ENCODE measurements at places on chromosomes 2 and 18. TPM values are rescaled to one million over a fixed set of nuclear protein-coding genes. Genes with fewer than 3 reads are reported as not detected.

- H3K4me3 ChIP-seq: no peak overlapping the region
- no peak for DNase-seq
- no peak overlapping the region for H3K27ac ChIP-seq
- H3K36me3 ChIP-seq: no peaks in the 10 kb centered on the region
These were observed 279.1 kb upstream of the ZEB2 start for GRCh38 chr2:144798989-144799388.

DNA sequence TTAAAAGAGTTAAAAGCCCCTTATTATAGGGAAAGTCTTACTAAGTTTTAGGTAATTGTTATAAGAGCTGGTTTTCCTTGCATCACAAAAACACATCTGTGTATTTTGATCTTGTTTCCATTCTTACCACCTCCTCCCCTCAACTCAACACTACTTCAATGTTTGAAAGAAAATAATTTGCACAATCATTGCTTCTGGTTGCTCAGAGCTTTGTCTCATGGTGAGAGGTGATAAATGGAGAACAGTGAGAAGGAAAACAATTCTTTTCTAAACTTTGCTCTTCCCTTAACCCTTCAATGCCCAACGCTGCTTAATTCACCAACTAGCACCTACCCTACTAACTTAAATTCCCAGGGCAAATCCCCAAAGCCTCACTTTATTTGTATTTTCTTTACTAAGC, 268.1 kb upstream of the LINC00305 start:
- no peaks in the 10 kb centered on the region for H3K4me1 ChIP-seq
- H3K27me3 ChIP-seq: no peaks in the 10 kb centered on the region
- H3K27ac ChIP-seq: no peak overlapping the region
- no peak for DNase-seq
- H3K4me3 ChIP-seq: no peak overlapping the region

DNA sequence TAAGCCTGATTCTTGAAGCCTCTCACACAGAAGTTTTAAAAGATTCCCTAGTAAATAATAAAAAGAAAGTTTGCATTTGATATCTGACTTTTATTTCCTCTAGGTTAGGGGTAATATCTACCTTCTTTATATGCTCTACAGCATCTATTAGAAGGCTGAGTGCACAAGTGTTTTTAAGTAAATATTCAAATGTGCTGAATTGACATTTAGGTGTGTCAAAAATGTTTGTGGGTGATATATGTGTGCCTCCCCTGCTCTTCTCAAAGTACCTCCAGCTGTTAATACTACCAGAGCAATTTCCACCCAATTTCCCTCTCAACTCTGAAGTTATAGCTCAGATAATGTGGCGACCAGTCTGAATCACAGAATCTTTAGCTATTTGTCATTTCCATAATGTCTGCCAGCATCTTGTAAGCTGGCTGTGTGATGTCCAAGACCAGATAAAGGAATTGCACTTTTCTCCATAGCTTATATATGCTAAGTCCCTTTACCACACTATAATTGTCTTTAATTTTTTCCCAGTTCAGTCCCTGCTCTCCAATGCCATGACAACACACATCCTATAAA, 24.4 kb upstream of the ERMN start:
- no peaks in the 10 kb centered on the region for H3K27me3 ChIP-seq
- no peaks in the 10 kb centered on the region for H3K36me3 ChIP-seq
- DNase-seq: no peak
- no peaks in the 10 kb centered on the region for H3K4me1 ChIP-seq

DNA sequence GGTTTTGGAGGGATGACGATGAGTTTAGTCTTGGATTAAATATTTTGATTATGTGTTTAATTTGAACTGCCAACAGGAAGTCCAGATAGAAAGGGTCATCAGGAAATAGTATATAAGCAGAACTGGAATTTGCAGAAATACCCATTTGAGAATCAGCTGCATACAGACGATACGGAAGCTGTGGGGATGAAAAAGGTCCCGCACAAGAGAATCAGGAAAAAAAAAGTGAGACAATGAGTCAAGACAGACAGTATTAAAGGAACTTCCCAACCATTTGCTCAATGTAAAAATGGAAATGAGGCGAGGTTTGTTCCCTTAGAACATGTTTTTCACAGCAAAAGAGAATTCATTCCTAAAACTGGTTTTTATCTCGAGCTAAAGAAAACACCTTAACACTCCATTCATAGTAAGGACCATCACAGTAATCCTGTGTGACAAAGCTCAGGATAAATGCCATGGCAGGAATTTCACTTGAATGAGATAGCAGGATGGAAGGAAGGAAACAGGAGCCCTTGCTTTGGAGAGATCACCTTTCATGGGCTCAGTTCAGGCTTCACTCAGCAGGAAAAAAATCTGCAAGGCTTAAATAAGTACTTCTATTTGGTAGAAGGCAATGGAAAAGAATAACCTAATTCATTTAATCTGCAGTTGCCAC, 29.3 kb downstream of the BCL2 start:
- H3K27ac ChIP-seq: peak overlapping the region; percentile 22
- H3K4me1 ChIP-seq: peaks cover 4% of the 10 kb centered on the region

The ONECUT2 gene
- not detected for total RNA-seq
